ENCODE measurements at places on chromosomes 7 and 10.

DNA sequence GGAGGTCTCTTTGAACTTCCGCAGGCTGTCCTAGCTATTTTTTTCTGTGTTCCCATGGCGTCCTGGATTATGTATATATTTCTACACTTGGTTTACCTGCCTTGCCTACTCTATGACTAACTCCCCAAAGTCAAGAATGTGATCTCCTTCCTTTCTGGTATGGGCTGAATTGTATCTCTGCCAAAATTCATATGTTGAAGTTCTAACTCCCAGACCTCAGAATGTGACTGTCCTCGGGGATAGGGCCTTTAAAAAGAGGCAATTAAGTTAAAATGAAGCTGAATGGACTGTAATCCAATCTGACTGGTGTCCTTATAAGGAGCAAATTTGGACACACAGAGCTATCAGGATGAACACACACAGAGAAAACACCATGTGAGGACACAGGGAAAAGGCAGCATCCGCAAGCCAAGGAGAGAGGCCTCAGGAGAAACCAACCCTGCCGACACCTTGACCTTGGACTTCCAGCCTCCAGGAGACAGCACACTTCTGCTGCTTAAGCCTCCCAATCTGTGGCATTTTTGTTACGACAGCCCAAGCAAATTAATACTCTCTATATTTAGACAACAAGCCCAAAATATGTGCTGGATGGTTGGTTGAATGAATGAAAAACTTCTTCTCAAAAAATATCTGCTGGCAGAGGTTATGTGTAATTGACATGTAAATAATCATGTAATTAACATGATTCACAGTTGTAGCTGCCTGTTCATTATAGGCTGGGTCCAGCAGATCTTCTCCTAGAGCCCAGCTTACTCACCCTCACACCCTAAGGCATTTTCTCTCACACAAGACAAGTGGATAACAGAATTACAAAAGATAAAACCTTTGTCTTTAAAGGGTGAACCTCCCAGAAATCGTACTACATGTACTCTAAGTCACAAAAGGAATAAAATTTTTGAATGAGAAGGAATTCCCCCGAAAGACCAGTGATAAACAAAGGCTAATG lies 123.7 kb downstream of the CUBN start:
- no peak for DNase-seq

- no peak for DNase-seq
Observed at GRCh38 chr10:35636956-35637355, 5.1 kb downstream of the FZD8 start.

DNA sequence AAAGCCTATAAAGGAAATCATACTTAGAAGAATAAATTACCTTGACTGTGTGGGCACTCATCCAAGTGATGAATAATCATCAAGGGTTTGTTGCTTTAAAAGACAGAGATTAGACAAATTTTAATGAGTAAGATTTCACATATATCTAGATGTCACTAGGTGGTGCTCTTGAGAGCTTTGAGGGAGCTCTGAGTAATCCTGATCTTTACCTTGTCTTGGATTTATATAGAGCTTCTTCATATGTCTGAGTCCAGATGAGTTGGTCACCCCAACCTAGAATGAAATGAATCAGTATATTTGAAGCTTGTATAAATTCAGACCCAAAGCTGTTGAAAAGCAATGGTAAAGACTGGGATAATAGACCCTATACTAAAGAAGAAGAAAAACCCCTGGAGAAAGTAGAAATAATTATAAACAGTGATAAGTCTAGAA lies 3.7 kb downstream of the AGR2 start:
- no peak for DNase-seq

DNA sequence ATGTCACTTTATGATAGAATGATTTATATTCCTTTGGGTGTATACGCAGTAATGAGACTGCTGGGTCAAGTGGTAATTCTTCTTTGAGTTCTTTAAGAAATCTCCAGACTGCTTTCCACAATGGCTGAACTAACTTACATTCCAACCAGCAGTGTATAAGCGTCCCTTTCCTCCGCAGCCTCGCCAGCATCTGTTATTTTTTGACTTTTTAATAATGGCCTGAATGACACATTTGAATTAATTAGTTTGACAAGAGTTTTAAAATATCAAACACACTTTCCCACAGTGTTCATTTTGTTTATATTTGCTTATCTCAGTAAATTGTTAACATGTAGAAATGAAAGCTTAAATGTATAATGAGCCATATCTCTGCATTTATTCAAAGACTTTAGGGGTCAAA lies 116.8 kb downstream of the TES start:
- no peak for DNase-seq

DNA sequence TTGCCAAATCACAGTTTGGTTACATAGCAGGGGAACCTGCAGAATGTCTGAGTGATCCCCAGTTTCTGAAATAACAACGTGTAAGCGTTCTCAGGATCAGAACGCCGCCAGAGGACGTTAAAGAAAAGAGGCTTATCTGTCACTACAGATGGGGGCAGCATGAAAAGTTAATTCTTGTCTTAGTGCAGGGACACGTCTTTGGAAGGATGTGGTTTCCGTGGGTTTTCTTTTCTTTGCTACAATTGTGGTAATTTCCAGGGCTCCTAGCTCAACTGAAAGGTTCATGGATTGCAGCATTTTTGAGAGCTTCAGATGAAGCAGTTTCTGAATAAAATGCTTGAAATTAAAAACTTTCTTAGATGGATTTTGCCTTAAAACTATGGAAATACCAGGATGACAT lies 106.6 kb downstream of the PRKCQ start:
- DNase-seq = peak; percentile 46

GRCh38 chr7:91198371-91198770 lies 65.9 kb upstream of the FZD1 start:
- no peak for DNase-seq

- no peak for DNase-seq
Observed at GRCh38 chr10:103884681-103885139, 29.3 kb upstream of the SH3PXD2A start.

DNA sequence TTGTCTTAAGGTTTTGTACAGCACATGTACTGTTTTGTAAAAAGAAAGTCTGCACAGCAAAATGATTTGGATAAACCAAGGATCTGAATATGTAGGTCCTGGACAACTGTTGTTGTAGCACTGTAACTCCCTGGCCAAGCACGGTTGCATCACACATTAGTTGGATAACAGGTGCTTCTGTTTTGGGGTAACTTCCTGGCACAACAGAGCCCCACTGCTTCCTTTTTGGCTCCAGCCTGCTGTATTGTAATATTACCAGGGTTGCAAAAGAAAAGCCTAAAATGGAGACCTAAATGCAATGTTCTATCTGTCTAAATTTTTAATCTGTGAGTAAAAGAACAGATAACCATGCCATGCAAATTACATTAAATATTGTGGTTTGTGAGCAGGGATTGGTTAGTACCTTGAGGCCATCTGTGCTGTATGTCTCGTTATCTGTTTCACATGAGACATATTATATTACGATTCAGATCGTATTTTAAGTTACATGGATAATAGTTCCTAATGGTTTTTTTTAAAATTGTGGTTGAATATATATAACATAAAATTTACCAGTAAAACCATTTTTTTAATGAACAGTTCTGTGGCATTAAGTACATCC lies 27.5 kb upstream of the WAC start:
- DNase-seq = no peak
